Stomach (tissue), 19 donors: ENCODE measurements at places on chromosomes 5 and 9.
A peak's percentile ranks its signal among the peaks of the same experiment; 100 is the strongest.

GRCh38 chr5:68542207-68542606 lies 326.7 kb downstream of the PIK3R1 start:
- H3K4me3 ChIP-seq, result no peak overlapping the region
- H3K27ac ChIP-seq, result no peak overlapping the region
- H3K4me1 ChIP-seq, result no peaks in the 10 kb centered on the region
- no peaks in the 10 kb centered on the region for H3K27me3 ChIP-seq
- H3K36me3 ChIP-seq, result no peaks in the 10 kb centered on the region

GRCh38 chr9:135330685-135331590 lies 148.6 kb upstream of the PPP1R26 start:
- H3K36me3 ChIP-seq, result no peaks in the 10 kb centered on the region
- no peak for DNase-seq
- no peaks in the 10 kb centered on the region for H3K4me1 ChIP-seq

DNA sequence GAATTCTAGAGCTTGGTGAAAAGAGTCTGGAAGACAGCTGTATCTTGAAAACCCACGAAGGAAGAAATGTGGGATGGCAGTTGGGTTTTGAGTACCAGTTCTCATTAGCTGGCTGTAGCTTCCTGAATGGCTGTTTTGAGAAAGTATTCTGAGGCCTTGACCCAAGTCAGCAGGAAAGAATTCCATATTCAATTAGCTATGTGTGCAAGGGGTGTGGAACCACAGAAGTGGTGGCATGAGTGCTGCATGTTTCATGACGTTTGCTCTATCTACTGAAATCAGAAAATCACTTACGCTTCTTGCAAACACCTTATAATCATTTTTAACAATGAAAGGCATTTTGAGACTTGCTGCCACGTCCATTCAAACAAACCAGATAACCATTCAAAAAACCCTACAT lies 69.1 kb downstream of the TRPM3 start:
- H3K4me1 ChIP-seq, result no peaks in the 10 kb centered on the region
- H3K4me3 ChIP-seq, result no peak overlapping the region
- H3K36me3 ChIP-seq, result no peaks in the 10 kb centered on the region
- DNase-seq, result no peak
- H3K27ac ChIP-seq, result no peak overlapping the region

DNA sequence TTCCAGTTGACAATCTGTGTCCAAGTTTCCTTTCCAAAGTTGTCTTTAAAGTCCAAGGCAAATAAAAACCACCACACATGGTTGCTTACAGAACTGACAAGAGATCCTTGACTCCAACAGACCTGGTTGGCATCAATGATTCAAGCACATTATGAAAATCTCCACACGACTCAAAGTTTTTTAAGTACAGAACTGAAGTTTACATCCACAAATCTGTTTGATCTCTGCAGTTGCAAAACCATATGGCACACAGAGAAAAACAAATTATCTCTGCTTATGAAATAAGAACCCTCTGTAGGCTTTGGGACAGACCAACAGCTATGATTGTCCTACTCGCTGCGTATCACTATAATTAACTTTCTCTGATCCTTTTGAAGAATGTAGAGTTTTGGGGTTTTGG lies 60.8 kb downstream of the MLLT3 start:
- H3K27me3 ChIP-seq, result no peaks in the 10 kb centered on the region
- H3K4me3 ChIP-seq, result no peak overlapping the region
- H3K4me1 ChIP-seq, result peaks cover 59% of the 10 kb centered on the region
- DNase-seq, result no peak
- no peak overlapping the region for H3K27ac ChIP-seq

- H3K4me3 ChIP-seq, result no peak overlapping the region
- DNase-seq, result no peak
- H3K4me1 ChIP-seq, result no peaks in the 10 kb centered on the region
- peaks cover 32% of the 10 kb centered on the region for H3K36me3 ChIP-seq
- H3K27me3 ChIP-seq, result no peaks in the 10 kb centered on the region
These were observed 47.0 kb downstream of the APC start for GRCh38 chr5:112784726-112785125.

DNA sequence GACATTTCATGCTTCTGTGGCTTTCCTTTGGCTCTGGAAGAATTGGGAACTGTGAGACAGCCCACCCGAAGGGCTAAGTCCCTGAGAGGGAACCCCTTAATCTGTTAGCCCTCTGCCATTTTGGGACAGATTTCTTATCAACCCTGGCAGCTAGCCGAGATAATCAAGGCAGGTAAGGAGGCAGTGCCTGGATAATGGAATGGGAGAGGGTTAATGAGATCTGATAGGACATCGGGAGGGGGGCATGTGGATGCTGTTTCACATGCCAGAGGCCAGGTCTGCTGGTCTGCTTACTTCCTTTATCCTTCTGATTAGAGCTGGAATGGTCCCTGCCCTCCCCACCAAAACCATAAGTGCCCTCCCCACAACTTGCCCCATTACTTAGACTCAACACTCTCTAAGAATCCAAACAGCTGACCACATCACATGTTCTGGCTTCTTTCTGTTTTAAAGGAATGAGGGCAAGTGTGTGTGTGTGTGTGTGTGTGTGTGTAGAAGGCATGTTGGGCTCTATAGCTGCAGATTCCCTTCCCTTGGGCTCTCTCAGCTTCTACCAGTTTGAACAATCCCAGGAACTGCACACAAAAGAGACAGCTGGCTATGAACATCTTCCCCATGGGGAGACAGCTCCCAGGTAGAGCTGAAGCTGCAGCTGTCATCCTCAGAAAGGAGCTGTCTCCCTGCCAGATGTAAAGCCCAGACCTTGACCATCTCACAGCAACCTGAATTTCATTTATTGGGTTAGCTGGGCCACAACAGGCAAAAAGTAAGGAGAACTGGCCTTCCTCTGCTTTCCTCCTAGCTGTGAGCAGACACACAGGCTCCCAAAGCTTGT lies 221.3 kb downstream of the PIK3R1 start:
- peak overlapping the region; percentile 1 for H3K27ac ChIP-seq
- no peaks in the 10 kb centered on the region for H3K27me3 ChIP-seq
- no peak for DNase-seq
- no peaks in the 10 kb centered on the region for H3K36me3 ChIP-seq
- H3K4me3 ChIP-seq, result no peak overlapping the region
- H3K4me1 ChIP-seq, result peaks cover 12% of the 10 kb centered on the region

DNA sequence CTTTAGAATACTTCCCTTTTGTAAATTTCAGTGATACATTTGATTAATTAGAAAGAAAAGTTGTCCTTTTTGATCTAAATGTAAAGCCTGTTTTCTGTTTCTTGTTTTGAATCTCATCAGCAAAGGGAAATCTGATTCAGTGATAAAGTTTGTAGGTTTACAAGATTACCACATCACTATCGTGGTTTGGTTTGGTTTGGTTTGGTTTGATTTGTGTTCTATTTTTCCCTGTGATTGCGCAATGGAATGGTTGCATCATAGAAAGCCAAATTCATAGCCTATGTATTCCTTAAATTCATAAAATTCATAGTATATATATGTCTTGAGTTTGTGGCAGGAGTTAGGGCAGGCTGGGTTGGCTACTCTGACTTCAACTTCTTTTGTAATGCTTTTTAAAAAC lies 15.2 kb downstream of the SRFBP1 start:
- DNase-seq, result no peak
- H3K4me3 ChIP-seq, result no peak overlapping the region
- peaks cover 16% of the 10 kb centered on the region for H3K4me1 ChIP-seq
- no peaks in the 10 kb centered on the region for H3K36me3 ChIP-seq

- H3K4me1 ChIP-seq, result no peaks in the 10 kb centered on the region
- no peak overlapping the region for H3K4me3 ChIP-seq
- H3K36me3 ChIP-seq, result no peaks in the 10 kb centered on the region
- H3K27me3 ChIP-seq, result no peaks in the 10 kb centered on the region
- no peak for DNase-seq
- no peak overlapping the region for H3K27ac ChIP-seq
These were observed 402.4 kb downstream of the ARHGEF28 start for GRCh38 chr5:74028406-74028805.

- H3K27me3 ChIP-seq, result no peaks in the 10 kb centered on the region
- no peak overlapping the region for H3K27ac ChIP-seq
- H3K4me1 ChIP-seq, result no peaks in the 10 kb centered on the region
- no peaks in the 10 kb centered on the region for H3K36me3 ChIP-seq
These were observed 123.7 kb downstream of the SNCAIP start for GRCh38 chr5:122435761-122436160.

DNA sequence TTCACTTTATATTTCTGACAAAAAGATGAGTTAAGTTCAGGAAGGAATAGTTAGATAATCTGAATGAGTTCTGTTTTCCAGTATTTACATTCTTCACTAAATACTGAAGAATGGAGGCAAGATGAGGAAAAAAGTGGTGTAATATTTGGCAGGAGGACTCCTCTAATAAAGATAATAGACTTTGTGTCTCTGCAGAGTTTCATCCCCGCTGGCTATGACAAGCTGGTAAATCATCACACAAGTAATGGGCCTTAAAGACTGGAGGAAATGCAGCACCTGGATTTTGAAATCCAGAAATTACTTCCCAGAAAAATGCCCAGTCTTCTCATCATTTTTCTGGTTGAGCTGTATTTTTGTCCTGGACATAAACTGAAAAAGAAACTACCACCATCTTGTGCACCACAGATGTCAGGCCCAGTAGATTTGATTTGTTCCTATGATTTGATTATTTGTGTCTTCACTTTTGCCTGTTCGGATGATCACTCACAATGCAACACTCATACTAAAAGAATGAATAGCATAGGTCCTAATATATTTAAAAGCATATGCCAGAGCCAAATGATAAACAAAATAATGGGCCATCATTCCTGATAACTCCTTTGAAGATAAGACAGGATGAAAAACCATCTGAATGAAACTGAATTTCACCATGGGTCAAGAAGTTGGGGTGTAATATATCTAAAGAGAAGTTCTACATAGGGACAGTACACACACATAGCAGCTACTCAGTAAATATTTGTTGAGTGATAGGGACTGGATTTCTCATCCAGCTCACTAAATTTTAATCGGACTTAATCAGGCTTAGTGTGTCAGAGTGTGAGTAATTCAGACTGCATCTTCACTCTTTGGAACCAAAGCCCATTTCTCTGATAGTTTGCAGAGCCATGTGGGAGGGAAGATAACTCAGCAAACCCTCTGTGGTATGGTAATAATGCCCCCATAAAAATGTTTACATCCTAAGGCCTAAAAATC lies 200.5 kb downstream of the HINT1 start:
- no peak overlapping the region for H3K27ac ChIP-seq
- no peaks in the 10 kb centered on the region for H3K4me1 ChIP-seq
- no peaks in the 10 kb centered on the region for H3K36me3 ChIP-seq
- no peaks in the 10 kb centered on the region for H3K27me3 ChIP-seq

- H3K4me3 ChIP-seq, result no peak overlapping the region
- DNase-seq, result no peak
- peaks cover 26% of the 10 kb centered on the region for H3K4me1 ChIP-seq
- H3K27ac ChIP-seq, result no peak overlapping the region
These were observed 8.9 kb downstream of the RECK start for GRCh38 chr9:36045610-36046009.

DNA sequence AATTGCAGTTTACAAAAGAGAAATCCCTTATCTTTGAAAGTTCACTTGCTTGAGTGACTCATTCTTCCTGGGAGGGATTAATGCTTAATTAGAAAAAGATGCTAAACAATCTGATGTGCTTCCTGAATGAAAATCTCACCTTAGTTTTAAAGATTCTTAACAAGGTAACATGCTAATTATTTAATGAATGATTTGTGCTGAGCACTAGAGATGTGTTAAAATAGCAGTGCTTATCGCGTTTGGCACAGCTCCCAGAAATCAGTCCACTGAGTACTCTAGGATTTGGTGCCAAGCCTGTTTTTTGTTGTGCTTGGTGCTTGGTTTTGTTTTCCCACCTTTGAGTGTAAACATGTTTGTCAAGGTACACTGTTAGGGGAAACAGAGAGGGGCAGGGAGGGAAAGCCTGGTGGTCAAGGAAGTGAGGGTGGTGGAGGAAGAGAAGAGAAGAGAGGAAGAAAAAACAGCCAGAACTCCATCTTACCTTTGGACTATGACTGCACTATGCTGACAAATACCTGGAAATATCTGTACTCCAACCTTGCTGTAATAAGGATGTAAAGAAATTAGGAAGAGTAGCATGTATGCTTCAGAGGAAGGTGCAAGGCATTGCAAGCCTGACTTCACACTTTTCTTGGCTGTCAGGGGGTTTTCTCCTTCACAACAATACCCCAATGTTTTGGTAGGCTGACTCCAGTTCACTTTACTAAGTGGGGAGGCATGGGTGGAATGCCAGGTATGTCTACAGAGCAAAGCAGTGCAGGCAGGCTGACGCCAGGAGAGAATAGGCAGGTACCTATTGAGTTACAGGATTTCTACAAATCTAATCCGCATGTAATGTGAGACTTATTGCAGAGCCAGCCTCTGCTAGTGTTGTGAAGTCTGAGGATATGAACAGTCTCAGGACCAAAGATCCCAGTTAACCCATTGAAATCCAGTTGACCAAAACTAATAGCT lies 157.2 kb upstream of the ISL1 start:
- peaks cover 15% of the 10 kb centered on the region for H3K4me1 ChIP-seq
- no peaks in the 10 kb centered on the region for H3K27me3 ChIP-seq
- no peaks in the 10 kb centered on the region for H3K36me3 ChIP-seq
- no peak overlapping the region for H3K27ac ChIP-seq
- H3K4me3 ChIP-seq, result no peak overlapping the region

- no peaks in the 10 kb centered on the region for H3K27me3 ChIP-seq
- no peak overlapping the region for H3K27ac ChIP-seq
- no peaks in the 10 kb centered on the region for H3K36me3 ChIP-seq
- no peak overlapping the region for H3K4me3 ChIP-seq
- no peak for DNase-seq
These were observed 128.8 kb downstream of the SLC24A2 start for GRCh38 chr9:19660019-19660418.

GRCh38 chr5:177474002-177474476 lies 605 bp upstream of the DBN1 start:
- no peaks in the 10 kb centered on the region for H3K36me3 ChIP-seq
- H3K4me1 ChIP-seq, result peaks cover 90% of the 10 kb centered on the region
- no peak for DNase-seq

- no peaks in the 10 kb centered on the region for H3K4me1 ChIP-seq
- no peak overlapping the region for H3K27ac ChIP-seq
- no peaks in the 10 kb centered on the region for H3K27me3 ChIP-seq
- H3K4me3 ChIP-seq, result no peak overlapping the region
- H3K36me3 ChIP-seq, result no peaks in the 10 kb centered on the region
- no peak for DNase-seq
These were observed 494.6 kb downstream of the GADD45G start for GRCh38 chr9:90099262-90099963.
